ENCODE measurements at places on chromosomes 4 and X.

DNA sequence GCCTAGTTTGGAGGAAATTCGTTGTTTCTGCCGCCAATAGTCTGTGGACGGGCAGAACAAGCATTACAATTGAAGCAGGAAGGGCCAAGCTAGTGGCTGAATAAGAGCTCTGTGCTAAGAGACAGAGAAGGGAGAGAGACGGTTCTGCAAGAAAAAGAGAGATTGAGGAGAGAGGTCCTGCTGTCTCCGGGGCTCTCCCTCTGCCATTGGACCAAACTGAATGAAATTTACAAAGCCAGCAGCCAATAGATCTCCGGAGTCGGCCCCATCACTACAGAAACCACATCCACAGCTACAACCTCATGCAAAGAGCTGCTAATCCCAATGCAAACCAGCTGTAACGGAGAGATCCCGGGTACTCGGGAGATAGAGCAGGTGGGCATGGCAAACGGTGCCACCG, at the start of gene NLGN4X:
NLGN4X (minus strand) TSS at position 148 of the 400 bp plus-strand sequence. CDS start 77,401 bp downstream, outside the sequence.
- no peak for DNase-seq

DNA sequence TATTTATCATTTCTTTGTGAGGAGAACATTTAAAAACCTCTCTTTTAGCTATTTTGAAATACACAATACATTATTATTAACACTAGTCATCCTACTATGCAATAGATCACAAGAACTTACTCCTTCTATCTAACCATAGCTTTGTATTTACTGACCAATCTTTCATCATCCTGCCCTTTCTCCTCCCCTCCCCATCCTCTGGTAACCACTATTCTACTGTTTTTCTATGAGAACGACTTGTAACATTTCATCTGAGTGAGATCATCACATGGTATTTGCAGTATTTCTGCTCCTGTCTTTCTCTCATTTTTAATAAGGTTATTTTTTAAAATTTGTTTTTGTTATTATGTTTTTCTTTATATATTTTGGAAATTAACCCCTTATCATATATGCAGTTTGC, 331.8 kb downstream of the TEX13C start:
- no peak for DNase-seq

DNA sequence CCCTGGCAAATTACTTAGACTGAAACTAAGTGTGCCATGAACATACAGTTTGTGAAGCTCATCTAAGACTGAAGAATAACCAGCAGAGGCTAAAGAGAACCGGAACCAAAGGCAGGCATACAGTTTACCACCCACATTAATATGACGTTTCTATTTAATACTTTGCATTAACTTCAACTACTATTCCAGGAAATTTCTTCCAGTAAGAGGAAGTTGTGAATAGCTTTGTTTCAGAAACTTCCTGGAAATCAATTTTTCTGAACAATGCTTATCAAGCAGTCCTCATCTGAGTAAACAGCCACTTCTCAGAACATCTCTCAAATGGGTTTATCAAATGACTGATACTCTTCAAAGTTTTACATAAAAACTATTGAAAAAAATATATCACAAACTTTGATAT, 252.7 kb downstream of the OPHN1 start:
- DNase-seq = no peak

GRCh38 chr4:110613745-110614144, 9.1 kb downstream of the PITX2 start:
- no peak for DNase-seq

DNA sequence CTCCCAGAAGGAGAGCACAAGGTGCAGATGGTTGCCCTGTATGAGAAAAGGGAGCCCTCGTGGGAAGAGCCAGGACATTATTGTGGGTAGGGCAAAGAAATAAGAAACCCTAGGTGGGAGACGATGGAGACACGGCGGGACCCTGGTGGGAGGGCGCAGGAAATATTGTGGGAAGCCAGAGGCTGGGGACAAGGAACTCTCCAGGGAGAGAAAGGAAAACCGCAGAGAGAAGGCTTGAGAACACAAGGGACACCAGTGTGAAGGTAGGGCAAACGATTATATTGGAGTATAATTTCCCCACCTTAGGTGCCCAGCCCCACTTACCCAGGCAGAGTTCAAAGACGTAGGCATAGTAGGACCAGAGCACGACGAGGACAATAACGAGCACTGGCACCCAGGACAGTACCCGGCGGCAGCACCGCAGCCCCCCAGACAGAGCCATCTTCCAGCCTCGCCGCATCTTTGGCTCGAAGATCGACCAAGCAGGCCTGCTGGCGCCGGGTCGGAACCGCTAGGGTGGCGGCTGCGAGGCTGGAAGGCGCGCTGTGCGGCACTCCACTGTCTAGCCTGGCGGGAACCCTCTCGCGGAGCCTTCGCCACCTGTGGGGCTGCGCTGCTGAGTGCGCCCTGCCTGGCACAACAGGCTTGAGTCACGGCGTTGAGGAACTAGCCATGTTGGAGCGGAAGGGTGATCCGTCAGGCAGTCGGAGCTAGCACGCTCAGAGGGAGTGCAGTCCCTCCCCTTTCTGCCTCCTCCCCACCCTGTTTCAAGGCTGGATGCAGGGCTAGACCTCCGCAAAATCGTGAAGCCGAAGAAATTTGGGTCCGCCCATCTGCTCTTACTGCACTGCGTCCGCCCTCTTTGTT, at the start of gene ZDHHC15:
ZDHHC15 (minus strand) TSS at position 473 of the 867 bp plus-strand sequence; CDS start at position 460, 13 bp downstream.
- no peak for DNase-seq

GRCh38 chr4:13484122-13484748, at the start of gene RAB28:
Gene RAB28, minus strand, starts transcription at chr4:13484340.
- peak; percentile 94 for DNase-seq

DNA sequence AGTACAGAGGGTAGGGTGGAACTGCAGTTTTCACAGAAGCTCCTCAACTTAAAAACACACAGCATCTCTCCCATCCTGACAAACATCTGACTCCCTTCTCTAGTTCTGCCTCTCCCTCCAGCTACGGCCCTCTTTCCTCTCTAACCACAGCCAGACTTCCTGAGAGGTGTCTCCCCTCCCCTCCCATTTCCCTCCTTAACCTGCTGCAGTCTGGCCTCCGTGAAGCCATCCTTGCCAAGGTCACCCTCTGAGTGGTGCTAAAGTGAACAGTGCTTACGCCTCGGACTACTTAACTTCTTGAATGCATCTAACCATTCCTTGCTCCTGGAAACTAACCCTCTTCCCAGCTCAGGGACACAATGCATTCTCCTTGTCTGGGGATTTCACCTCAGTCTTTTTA, 53.3 kb downstream of the RTL5 start:
- no peak for DNase-seq

- no peak for DNase-seq
Observed at GRCh38 chr4:1011666-1012033, 224 bp downstream of the FGFRL1 start.

- DNase-seq = no peak
Observed at GRCh38 chr4:144687466-144687865, 41.5 kb downstream of the HHIP start.

GRCh38 chrX:56987741-56988140, 7.6 kb downstream of the SPIN3 start:
- no peak for DNase-seq

GRCh38 chr4:16078195-16078760, 5.5 kb downstream of the PROM1 start:
- DNase-seq = no peak

DNA sequence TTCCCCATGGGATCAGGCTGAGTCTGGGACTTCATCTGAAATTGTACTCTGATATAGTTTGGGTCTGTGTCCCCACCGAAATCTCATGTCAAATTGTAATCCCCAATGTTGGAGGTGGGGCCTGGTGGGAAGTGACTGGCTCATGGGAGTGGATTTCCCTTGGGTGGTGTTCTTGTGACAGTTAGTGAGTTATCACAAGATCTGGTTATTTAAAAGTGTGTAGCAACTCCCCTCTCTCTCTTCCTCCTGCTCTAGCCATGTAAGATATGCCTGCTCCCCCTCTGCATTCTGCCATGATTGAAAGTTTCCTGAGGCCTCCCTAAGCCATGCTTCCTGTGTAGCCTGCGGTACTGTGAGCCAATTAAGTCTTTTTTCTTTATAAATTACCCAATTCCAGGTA, 61.0 kb downstream of the RASGEF1B start:
- DNase-seq = no peak

Measured in fibroblast of gingiva (primary cell).